Activated CD4-positive, alpha-beta T cell treated with anti-CD3 and anti-CD28 coated beads, Interleukin-2, amount 50 U/mL, for 24 hours (primary cell): ENCODE measurements at places on chromosomes 6 and 20.
A peak's percentile ranks its signal among the peaks of the same experiment; 100 is the strongest.

DNA sequence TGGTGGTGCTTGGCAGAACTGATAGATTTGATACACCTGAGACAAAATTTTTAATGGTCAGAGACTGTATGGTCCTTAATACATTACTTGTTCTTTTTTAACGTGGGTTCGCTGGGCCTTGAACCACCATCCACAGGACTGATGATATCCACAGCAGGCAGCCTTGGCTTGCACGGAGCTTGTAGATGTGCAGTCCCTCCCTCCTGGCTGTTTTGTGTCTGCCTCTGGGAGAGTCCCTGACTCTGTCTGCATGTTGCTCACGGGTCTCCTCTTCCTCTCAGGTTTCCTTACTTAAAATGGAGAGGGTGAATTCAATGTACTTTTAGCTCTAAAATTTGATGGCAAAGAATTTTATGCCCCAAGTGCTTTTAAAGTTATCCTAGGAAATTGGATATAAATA, 17.5 kb downstream of the KIF25 start:
- DNase-seq: no peak

- no peak for DNase-seq
These were observed 404.9 kb upstream of the MMS22L start for GRCh38 chr6:97687916-97688315.

DNA sequence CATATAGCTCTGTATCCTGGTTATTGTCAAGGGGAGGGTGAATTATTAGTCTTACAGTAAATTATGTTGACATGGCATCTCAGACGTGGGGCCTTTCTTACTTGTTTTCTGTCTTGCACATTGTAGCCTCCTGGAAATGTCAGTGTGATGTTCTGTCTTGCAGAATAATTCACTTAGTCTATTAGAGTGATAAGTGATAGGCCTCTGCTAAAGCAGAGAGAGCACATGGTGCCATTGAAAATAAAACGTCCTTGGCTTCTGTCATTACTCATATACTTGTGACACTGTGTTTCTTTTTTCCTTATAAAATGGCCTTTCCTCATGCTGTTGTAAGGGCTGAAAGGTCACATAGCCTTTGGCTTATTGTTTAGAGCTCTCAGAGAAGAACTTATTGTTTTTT, 531.0 kb downstream of the EPM2A start:
- no peak for DNase-seq

DNA sequence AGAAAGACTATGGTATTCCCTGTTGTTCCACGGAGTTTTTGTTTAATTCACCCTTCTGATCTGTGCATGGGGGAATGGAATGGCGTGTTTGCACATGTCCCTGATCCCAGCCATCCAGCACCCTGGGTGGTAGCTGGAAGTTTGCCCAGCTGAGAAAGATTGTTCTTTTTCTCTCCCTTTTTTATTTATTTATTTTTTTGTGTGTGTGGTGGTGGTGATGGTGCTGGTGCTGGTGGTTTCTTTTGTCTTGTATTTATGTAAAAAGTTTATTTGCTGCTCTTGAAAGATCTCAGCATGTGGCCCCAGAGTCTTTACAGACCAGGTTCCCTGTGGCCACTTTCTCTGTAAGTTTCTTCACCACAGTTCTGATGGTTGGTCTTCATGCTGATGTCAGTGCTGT, 372.6 kb downstream of the UTRN start:
- no peak for DNase-seq

GRCh38 chr20:5390720-5391119, 74.0 kb upstream of the PROKR2 start:
- no peak for DNase-seq

- DNase-seq: no peak
These were observed 9.4 kb downstream of the CD40 start for GRCh38 chr20:46127396-46128010.

DNA sequence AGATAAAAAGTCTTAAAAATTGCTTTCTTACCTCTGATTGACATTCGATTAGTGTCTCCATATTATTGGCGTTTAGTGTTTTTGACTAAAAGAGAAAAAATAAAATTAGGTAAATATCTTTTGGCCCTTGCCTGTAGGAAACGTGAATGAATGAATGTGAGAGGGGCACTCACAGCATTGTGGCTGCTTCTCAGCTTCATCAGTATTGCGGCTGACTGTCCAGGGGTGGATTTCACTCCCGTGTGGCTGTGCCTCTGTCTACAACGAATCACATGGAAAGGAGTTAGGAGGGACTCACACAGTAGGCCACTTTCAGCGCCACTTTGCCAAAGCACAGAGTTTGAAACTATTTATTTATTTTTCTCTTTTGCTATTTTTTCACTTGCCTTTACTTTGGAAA, 844 bp downstream of the TAGAP start:
- DNase-seq: no peak

DNA sequence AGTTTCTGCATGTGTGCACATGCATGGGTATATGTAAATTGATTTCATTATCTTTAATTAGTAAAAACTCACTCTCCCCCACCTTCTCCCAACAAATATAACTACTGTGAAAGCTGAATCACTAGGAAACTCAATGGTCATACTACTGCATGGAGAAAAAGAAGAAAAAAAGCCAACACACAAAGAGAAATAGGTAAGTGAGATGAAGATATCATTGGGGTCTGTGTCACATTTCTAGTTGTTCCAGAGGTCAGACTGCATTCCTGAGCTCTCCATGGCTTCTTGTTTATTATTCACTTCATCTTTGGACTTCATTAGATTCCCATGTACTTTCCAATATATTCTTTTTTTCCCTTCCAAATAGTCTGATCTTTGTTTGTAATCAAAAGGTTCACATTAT, 98.2 kb downstream of the PTPRK start:
- no peak for DNase-seq

DNA sequence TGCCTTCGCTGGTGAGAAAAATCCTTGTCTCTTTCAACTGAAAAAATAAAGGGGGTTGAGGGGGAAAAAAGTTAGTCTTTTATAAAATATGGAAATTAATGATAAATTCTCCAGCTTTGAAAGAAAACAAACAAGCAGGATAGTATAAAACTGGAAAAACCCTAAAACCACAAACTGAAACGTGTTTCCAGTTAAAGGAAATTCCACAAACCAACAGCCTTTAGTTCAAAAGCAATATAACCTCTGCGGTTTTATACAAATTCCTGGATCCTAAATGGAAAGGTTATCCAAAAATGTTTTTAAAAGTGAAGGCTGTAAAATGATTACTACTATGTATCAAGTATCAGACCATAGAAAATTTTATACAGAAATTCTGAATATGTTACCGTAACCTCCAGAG, 55.6 kb downstream of the BMP5 start:
- DNase-seq: no peak

DNA sequence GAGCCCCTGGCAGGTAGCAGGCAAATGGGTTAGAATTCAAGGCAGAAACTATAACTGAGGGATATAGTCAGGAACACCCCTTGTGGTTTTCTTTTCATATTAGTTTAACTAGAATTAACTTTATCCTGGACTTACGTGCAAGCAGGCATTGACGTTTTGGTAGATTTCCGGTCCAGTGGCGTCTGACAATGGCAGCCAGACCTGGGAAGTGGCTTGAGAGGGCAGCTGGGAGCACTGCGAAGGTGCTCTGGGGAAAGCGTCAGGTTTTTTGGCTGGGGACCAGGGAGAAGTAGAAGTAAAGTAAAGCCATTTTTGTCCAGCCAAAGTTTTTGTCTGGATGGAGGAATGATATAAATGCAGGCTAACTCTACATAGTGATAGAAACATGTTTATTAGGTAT, 8.4 kb upstream of the ACSS1 start:
- DNase-seq: no peak

GRCh38 chr6:44789806-44790205, 402.3 kb downstream of the CDC5L start:
- no peak for DNase-seq

DNA sequence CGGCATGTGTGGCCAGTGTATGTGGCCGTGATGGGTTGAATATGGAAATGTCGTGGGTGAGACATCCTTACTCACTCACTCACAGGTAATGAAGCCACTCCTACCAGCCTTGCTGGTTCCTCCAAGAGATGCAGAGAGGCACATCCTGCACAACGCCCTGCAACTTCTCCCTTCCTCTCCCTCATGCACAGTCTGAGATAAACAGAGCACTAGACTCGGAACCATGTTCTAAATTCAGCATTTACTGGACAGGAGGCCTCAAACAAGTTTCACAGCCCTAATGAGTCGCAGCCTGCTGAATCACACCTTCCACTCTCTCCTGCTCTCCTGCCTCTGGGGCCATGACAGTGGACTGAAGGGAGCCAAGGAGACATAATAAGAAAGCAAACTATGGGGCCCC, 91.2 kb downstream of the ISM1 start:
- no peak for DNase-seq

GRCh38 chr6:17962436-17963031, 24.9 kb downstream of the KIF13A start:
- no peak for DNase-seq

DNA sequence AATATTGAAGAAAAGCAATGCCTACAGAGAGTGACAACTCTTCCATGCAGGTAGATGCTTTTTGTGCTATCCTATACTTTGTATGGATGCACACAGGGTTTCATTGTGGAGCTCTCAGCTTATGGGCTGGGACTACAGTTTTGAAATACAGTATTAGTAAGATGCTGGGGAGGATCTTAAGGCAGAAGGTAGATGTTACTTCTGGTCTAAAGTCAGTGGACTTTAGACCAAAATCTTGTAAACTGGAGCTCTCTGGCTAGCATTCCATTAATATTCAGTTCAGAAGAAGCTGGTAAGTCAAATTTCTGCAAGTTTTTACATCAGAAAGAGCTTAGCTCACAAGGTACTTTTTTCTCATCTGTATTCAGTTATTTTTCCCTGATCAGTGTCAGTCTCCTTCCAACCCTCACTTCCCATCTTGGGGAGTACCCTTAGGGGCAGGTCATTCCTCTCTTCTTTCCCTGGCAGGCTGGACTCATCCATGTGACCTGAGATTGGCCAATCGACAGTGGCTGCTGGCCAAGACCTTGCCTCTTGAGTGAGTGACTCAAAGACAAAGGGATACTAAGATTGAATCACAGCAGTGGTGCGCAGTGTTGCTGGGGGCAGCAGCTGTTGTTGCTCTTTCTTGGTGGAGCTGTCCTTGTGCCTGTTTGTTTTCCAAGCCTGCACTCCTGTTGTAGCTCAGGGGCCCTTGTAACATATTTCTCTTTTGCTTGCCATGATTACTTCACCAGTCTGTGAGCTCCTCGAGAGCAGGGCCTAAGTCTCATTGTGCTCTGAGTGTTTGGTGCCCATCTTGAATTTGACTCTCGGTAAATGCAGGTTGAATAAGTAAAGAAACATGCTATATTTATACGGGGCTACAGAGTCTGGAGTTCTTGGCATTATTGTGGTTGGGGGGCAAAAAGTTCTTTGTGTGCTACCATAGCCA, 2.8 kb upstream of the PHF20 start:
- peak; percentile 23 for DNase-seq

DNA sequence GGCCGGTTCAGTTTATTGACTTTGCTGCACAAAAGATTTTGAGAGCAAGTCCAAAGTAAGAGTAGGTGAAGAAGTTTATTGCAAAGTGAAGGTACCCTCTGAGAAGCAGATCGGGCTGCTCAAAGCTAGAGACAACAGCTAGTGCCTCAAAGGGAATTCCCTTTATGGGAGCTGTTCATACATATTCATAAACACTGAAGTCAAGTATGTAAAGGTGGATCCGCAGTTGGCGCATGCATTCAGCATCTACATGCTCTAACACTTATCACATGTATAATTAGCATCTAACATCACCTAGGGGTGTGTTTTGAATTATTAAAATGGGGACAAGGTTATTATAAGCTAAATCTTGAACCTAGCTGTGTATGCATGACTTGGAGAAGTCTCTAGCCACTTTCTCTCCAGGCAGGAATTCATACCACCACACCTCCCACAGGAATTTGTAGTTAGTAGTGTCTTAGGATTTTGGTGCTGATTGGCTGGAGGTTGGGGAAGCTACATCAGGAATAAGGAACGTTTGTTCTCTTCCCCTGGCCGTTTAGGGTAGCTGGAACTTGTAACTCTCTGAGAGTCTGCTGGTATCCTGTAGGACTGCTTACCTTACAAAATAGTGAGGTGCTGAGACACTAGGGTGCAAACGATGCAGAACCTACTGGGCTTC, 1633.9 kb downstream of the GRIK2 start:
- no peak for DNase-seq

- DNase-seq: no peak
These were observed 402.2 kb downstream of the GJA1 start for GRCh38 chr6:121837545-121838229.

- no peak for DNase-seq
These were observed 6.7 kb downstream of the MAK start for GRCh38 chr6:10831609-10832008.

- DNase-seq: no peak
These were observed 99.1 kb upstream of the PRSS16 start for GRCh38 chr6:27148404-27148795.
